Stimulated activated CD4-positive, alpha-beta T cell treated with anti-CD3 and anti-CD28 coated beads, Interleukin-15, amount 100 ng/mL, for 1 hour (primary cell): ENCODE measurements at places on chromosomes 12 and 14.

GRCh38 chr14:28758253-28758884 lies 8.2 kb upstream of the FOXG1 start:
- DNase-seq: no peak

DNA sequence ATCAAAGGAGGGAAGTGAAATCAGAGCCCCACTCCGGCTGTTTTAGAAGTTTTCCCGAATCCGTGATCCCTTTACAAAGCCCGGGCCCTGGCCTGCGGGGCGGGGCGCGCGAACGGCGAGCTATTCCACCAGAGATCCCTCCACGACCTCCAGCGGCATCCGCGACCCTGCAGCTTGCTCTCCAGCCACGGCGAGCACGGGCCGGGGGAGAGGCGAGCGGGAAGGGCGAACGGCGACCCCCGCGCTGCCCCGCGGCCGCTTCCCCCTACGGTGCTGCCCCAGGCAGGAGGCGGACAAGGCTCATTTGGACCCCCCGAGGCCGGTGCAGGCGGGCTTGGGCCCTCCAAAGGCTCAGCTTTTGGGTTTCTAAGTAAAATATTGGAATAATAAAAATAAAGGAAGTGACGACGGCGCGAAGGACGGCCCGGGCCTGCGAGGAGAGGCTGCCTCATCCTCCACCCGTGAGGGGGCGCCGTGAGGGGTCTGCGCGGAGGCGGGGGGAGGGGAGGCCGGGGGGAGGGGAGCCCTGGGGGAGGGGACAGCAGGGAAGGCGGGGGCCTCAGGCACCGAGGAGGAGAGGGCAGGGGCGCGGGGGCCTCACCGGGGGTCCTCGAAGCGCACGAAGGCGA lies 613 bp downstream of the SRSF9 start:
- DNase-seq: peak; percentile 44

- DNase-seq: no peak
These were observed 184.7 kb upstream of the DCN start for GRCh38 chr12:91367234-91367849.

- no peak for DNase-seq
These were observed 30.4 kb upstream of the RNU6-7 start for GRCh38 chr14:32171469-32171868.

GRCh38 chr14:36901861-36902260 lies 240.2 kb downstream of the PAX9 start:
- no peak for DNase-seq

GRCh38 chr12:82963956-82964355 lies 277.2 kb downstream of the TMTC2 start:
- DNase-seq: no peak

GRCh38 chr14:84084056-84084630 lies 1445.8 kb upstream of the FLRT2 start:
- DNase-seq: no peak

- no peak for DNase-seq
These were observed 311.8 kb downstream of the RPAP3 start for GRCh38 chr12:47394070-47394469.

- DNase-seq: no peak
These were observed 4.5 kb downstream of the TMED8 start for GRCh38 chr14:77372304-77372841.

DNA sequence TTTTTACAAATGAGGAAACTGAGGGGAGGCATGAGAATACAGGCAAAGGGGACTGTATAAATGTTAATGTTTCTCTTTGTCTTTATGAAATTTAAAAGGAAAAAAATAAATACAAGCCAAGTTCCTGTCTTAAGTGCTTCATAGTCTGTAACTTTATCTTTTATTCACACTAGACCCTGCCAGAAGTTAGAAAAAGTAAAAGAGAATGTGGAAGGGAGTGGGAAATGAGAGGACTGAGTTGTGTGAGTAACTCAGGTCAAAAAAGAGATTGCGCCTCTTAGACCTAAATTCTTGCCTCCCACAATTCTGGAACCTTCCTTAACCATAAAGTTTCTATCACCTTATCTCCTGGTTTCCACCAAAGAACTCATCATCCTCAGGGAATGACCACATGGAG lies 141.1 kb downstream of the KICS2 start:
- no peak for DNase-seq

DNA sequence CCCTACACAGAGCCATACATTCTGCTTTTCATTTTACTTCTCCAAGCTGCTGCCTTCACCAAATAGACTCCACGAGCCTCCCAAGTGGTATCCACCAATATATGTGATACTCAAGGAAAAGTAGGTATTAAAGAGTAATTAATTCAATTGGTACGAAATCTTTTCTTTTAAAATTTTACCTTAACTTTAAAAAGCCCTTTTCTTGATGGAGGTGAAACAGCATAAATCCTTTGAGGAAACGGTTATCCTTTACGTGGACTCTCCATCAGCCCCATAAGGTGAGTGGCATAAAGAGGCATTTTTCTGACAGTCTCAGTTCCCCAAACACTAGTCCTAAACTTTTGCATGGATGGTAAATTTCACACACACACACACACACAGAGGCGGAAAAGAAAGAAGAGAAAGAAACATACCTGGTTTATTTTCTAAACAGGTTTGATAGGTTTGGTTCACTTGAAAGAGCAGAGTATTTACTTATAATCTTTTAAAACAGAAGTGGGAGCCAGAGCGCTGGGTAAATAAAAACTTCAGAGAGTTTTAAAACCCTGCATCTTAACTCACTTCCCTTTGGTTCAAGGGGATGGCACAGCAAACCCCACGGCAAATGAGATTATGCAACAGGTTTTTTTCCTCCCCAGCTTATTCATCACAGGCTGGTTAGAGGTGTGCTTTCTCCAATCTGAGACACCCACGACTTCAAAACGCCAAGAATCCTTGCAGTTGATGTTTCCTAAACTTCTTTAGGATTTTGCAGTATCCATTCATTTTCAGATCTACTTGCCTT lies 1.9 kb downstream of the DUSP16 start:
- no peak for DNase-seq

GRCh38 chr12:116492703-116493324 lies 66.4 kb upstream of the MAP1LC3B2 start:
- no peak for DNase-seq

GRCh38 chr12:50120521-50120920 lies 8.5 kb downstream of the COX14 start:
- no peak for DNase-seq

DNA sequence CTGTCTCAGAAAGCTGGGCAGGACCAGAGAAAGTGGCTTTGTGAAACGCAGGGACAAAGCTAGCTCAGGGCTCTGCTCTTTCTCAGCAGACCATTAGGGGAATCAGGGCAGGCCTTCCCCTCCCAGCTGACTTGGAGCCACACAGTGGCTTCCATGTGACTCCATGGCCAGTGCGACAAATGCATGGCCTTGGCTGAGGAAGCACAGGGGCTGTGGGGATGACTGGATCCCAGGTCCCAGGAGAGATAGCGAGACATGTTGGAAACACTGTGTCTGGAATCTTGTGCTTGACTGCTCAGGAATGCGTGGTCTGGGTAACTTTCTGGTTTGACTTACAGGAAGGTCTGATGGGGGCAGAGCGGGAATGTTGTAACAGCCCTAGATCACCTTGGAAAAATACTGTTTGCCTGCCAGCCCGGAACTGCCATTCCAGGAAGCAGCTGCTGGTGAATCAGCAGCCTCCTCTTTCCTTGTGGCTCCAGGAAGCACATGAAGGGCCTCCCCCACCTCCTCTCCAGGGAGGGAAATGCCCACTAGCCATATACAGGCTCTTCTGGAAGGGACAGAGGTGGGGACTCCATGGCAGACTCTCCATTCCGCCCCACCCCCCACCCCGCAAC lies 133.5 kb upstream of the HIF1A start:
- no peak for DNase-seq

DNA sequence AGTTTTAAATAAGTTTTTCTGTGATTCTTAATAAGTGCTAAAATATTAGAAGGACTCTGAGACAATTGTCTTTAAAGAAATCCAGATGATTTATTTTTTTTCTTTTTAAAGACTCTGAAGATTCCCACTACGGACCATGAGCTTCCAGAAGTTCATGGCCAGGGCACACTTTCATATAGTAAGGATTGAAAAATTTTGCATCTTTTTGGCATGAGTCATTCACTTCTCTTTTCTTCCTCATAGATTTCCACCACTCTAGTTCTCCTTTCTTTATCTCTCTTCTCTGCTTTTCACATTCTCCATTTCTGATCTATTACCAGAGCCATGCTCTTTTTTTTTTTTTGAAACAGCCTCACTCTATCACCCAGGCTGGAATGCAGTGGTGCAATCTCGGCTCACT lies 385.8 kb downstream of the FLRT2 start:
- no peak for DNase-seq

DNA sequence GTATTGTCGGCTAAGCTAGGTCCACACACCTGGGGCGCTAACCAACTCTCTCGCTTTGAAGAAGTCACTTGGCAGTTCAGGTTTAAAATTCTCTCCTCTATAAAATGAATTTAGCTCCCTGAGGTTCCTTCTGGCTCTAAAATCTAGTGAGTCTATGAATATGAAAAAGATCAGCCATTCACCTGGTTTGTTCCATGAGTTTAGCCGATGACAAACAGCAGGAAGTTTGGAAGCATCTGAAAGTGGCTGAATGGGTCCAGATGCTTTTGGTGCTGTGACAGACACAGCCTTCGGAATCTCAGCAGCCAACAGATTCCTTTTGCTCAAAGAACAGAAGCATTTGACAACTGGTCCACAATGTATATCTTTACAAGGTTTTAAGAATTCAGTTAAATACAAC lies 73.4 kb upstream of the FOXN3 start:
- no peak for DNase-seq

DNA sequence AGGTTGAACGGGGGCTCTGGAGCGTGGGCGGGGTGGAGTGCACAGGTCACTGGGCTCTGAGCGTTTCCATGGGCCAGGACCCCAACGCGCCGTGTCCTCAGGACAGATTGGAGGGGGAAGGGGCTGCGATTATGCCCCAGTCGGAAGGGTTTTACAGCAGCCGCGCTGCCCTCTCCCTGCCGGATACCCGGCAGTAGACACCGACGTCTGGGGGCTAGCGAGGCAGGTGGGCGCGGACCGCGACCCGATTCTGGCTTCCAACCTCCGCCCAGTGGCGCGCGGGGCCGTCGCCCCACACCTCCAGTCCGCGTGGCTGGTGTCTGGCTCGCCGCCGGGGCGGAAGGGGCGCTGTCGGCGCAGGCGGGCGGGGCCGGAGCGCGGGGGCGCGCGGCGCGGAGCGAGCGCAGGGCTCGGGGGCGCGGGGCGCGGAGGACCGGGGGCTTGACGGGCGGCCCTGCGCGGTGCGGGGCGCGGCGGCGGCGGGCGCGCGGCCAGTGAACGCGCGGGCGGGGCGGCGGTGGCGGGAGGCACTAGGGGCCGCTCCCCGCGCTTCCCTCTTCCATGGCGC lies 2.4 kb upstream of the KIF26A start:
- DNase-seq: no peak

- no peak for DNase-seq
These were observed 23.4 kb downstream of the ASPG start for GRCh38 chr14:104108570-104109541.

GRCh38 chr14:38469156-38469555 lies 213.3 kb upstream of the CLEC14A start:
- DNase-seq: no peak

DNA sequence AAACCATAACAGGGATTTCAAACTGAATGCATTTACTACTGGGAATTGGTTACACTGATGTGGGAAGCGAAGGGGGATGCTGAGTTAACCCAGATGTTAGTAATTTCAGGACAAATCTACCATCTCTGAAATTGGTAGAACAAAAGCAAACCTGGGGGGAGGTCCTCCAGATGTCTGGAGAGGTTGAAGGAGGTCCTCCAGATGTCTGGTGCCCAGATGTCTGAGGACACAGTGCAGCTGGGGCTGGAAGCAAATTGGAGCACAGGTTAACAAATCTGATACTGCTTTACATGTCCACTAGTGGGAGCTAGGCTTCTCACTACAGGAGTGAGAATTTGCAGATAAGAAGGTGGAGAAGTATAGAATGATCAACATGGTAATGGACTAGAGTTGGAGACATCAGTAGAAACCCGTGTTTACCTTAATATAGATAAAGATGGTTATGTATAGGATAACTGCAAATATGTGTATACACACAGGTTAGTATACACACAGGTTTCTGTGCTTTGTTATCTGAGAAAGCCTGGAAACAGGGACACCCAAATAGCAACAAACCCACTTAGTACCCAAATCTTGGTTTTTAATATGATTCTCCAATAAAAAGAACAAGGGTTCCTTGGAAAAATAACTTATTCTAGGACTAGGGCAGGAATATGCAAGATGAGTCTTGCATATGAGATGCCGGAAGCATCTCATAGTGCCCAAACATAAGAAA lies 162.5 kb downstream of the C12orf50 start:
- no peak for DNase-seq

DNA sequence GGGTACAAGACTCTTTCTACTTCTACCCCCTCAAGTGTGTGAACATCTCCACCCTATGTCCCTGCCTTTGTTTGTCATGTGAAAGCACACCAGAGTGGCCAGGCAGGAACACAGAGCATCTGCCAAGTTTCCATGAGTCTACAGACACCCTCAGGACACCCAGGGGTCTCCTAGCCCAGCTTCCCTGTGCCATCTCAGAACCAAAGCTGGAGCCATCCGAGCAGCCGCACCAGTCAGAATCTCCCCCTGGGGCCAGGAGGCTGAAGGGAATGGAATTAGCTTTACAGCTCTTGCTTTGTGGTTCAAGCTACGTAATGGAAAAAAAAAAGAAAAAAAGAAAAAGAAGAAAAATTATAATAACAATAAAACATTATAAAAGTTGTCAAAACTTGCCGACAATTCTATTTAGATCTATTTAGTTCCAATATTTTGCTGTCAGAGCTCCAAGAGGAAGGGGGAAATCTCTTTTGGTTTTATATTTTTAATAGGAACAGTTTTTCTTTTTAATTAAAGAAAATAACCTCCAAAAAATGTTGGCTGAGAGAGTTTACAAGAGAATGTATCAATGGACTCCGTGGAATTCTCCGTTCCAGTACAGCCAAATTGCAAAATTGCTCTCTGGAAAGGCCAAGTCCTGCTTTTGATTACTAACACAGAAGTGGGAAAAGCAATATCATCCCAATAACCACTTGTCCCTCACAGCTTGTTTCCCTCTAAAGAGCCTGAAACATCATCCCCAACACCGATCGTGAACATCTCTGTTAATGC lies 37.1 kb downstream of the TBX5 start:
- no peak for DNase-seq

- no peak for DNase-seq
These were observed 22.6 kb upstream of the IRF2BPL start for GRCh38 chr14:77051116-77051515.

GRCh38 chr14:46399049-46399448 lies 252.5 kb downstream of the RPL10L start:
- no peak for DNase-seq

DNA sequence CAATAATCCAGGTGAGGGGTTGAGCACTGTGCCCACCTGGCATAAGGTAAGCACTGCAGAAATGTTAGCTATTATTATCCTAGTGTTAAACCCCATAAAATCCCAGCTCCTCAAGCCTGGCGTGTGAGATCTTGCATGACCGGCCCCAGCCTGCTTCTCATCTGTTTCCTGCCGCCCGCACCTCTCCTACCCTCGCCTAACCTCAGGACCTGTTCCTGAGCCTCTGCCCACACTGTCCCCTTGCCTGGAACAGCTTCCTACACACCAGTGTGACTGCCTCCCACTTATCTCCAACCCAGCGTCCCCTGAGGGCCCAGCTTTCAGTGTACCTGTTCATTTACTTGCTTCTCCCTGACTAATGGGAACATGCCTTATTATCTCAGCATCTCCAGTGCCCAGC lies 24.7 kb downstream of the ISCA2 start:
- DNase-seq: no peak

- no peak for DNase-seq
These were observed 8.1 kb downstream of the DAO start for GRCh38 chr12:108888031-108888430.

- no peak for DNase-seq
These were observed 413.1 kb downstream of the MED13L start for GRCh38 chr12:115864396-115864795.

- DNase-seq: no peak
These were observed 234.4 kb upstream of the DAAM1 start for GRCh38 chr14:58954052-58954451.
